ENCODE measurements at places on chromosomes 1 and 21.

GRCh38 chr1:201505503-201505890, 1.4 kb downstream of the CSRP1 start:
- no peak for DNase-seq

- DNase-seq, result no peak
Measured at GRCh38 chr1:183810121-183810520, 5.2 kb downstream of the RGL1 start.

DNA sequence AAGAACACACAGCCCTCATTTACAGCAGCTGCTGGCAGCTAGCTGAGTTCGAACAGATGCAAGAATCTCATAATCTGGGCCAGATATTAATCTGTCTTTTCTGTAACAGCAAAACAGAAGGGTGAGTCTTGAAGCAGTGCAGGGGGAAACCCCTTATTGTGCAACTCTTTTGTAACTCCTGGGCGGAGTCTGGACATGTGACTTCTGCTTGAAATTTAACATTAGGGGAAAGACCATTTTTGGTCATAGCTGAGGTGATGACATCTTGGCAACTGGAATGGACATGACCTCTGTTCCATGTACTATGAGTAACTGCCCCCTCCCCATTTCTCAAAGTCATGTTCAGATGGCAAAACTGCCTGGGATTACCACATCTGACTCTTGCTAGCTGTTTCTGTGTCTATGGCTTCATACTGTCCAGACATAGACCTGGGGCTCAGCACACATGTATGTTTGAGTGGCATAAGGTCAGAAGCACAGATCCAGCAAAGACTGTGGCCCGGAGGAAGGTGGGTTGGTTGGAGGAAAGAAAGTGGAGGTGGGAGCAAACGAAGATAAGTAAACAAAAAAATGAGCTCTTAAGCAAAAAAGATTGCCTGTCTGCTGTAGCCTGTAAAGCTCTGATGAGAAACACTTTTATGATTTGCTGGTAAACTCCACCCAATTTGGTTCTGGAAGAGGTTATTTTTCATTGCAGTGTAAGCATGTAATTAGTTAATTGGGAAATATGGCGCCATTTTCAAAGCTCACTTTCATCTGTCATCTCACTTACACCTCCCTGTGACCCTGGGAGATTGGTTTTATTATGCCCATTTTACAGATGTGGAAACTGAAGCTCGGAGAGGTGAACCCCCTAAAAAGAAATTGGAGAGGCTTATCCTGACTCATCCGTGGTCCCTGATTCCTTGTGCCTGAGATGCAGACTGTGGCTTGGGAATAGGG, 26.1 kb downstream of the ETS2 start:
- peak; percentile 73 for DNase-seq

DNA sequence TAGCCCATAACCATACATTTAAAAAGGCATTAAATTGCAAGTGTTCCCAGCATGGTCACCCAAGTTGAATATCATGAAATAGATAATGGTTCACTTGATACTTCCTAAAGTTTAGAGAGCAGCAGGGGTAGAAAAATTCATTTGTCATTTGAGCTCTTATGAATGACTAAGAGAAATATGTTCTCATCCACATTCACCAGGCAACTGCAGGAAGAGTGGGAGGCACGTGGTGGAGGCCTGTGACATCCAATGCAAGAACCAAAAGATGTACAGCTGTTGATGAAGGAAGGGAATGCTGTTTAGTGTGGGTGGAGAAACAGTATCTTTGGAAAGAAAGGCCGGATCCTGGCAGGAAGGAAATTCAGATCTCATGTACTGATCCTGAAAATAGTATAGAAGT, 473.1 kb downstream of the ADGRL2 start:
- DNase-seq, result no peak

DNA sequence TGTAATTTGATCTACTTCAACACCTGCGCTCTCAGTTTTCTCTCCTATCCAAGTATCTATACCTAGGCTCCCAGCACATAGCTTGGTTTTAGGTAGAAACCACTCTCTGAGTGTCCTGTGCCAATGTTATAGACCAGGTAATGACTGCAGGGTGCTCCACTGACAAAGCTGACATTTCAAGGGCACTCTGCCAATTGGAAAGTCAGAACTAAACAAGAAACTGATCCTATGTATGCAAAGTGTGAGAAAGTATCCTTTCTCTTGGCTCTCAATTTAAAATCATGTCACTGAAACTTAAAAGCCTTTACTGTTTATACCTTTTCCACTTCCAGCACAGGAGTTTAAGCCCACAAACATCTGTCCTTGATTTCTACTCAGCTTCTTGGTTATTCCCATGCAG, 45.0 kb upstream of the AIM2 start:
- no peak for DNase-seq

DNA sequence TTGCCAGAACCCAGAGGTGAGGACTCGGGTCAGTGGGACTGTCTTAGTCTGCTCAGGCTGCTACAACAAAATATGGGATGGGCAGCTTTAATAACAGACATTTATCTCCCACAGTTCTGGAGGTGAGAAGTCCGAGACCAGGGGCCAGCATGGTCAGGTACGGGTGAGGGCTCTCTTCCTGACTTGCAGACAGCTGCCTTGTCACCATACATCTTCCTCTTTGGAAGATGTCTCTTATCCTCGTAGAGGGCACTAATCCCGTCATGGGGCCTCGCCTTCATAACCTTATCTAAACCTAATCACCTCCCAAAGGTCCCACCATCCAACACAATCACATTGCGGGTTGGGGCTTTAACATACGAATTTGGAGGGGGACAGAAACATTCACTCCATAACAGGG, 51.9 kb downstream of the GLUL start:
- DNase-seq, result no peak

- no peak for DNase-seq
Measured at GRCh38 chr1:245939756-245940345, 567.2 kb downstream of the SMYD3 start.

- DNase-seq, result no peak
Measured at GRCh38 chr21:40760821-40761220, 86.1 kb downstream of the DSCAM start.

DNA sequence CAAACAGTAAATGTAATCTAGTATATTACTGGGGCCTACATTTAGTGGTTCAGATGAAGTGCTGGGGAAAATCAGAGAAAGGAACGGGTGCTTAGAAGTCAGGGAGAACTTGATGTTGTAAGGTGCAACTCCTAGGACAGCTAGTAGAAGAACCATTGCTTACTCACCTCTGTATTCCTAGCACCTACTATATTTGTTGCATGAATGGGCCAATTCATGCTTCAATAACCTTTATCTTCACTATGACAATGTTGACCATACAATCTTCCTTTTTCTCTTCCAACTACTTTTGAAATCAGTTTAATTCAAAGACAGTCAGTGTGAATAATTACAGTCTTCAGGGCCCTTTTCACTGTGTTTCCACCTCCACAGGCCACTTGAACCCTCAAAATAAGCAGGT, 125.0 kb upstream of the DMRTA2 start:
- DNase-seq, result no peak

DNA sequence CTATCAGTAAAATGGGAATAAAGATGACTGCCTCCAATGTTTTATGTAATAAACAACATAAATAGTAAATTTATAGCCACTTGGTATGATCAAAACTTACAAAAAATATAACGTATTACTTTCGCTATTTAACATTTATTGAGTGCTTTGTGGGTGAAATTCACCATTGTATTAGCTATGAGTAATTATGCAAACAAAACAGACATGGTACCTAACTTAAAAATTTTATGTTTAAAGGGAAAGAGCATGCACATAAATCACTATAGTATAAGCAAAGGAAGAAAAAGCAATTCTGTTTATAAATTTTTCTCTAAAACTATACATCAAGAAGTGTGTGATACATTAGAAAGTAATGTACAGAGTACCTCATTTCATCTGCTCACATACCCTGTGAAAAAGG, 1046.2 kb downstream of the NCAM2 start:
- DNase-seq, result no peak

DNA sequence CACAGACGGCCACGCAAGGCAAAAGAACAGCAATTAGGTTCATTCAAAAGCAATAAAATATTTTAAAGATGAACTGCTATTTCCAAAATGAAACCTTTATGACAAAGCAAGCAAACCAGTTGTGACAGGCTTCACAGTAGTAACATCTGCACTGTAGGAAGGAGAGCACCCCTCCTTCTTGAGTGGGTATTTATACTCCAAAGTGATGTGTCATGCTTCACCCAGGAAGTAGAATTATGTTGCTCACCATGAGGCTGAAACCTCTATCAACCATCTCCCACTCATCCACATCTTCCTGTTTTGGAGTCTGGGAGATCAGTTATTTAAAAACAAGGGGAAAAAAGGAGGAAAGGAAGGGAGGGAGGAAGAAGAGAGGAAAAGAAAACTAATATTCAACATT, 885 bp downstream of the OR2T10 start:
- no peak for DNase-seq

DNA sequence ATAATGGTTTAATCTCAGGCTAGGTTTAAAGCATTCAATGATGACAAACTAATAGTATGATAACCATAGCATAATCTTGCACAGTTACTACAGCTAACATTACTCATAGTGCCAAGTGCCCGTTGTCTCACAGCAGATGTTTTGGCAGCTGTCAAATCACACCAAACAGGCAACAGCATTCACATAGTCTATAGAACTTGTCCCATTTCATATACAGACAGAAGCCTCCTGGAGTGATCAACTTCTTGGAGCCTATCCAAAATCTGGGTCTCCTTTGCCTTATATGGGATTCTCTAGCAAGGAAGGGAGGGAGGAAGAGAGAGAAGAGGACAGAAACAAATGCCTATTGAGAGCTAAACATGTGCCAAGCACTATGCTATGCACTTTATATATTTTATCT, 250.6 kb upstream of the ZP4 start:
- no peak for DNase-seq

- DNase-seq, result no peak
Measured at GRCh38 chr1:50421366-50421748, 1.9 kb downstream of the DMRTA2 start.

DNA sequence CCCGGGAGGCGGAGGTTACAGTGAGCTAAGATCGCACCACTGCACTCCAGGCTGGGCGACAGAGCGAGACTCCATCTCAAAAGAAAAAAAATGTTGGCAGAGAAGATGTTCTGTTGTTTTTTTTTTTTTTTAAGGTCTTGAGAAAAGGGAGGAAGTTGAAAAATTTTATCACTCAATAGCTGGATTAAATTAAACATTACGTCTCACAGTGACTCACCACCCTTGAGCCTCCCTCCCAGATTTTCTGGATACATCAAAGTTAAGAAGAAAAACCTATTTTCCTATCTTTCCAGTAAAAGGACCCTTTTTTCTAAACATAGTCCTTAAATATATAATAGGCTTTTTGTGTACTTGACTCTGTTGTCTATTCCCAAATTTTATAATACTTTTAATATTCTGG, 35.5 kb downstream of the IFNAR1 start:
- no peak for DNase-seq

- DNase-seq, result peak; percentile 67
Measured at GRCh38 chr1:206685334-206685768, 646 bp downstream of the MAPKAPK2 start.

GRCh38 chr1:25063591-25064416, 133.7 kb upstream of the RUNX3 start:
- no peak for DNase-seq

- DNase-seq, result peak; percentile 82
Measured at GRCh38 chr1:161258439-161259344, at the start of gene PCP4L1. Gene PCP4L1 (plus strand): TSS chr1:161258745. CDS start chr1:161258975, 230 bp downstream.

DNA sequence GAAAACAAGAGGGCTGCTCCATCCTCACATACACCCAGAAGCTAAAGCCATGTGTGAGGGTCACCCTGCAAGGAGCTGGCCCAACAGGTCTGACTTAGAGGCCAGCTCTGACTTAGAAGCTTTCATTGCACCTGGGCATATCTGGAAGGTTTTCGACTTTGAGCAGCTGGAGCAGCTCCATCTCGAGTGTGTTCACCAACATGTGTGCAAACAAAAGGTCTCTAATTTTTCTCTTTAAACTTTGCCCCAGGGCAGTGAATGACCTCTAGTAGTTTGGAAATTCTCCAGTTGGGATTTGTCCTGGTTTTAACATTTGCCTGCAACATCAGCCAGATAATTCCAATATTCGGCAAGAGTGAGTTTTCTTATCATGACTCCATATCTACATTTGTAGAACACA, 108.3 kb downstream of the TNR start:
- no peak for DNase-seq

DNA sequence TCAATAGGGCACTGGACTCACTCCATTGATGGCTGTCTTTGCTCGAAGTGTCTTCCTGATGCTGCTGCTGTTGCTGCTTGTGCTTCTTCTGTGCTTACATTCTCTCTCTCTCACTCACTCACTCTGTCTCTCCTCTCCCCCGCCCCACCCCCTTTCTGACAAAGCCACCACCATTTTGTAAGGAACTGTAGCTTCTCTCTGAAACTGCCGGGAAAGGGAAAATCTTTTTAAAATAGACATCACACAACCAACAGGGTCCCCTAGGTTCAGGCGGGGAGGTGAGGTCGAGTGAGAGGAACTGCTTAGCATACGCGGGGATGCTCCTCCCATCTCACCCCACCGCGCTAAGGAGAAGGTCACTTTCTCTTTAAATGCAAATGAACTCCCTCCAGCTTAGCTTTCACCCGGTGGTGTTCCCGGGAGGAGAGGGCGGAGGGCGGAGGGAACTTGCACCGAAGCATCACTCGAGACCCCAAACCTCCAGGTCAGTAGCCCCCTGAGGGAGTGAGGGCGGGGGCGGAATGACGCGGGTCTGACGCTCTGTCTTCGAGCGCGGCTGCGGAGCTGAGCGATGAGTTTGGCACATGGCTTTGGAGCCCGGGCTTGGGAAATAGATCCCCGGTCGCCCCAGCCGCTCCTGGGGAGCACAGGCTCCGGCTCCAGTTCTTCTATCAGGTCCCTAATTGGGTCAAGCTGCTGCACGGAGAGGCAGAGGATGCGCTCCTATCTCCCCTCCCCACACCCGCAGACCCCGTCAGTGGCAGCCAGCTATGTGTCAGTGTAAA, at the start of gene CCDC28B:
Gene CCDC28B (plus strand): TSS at position 370 of the 785 bp plus-strand sequence. CDS start 1,341 bp downstream, outside the sequence.
- DNase-seq, result peak; percentile 79

GRCh38 chr1:212351588-212352362, 62.9 kb downstream of the PACC1 start:
- no peak for DNase-seq

- no peak for DNase-seq
Measured at GRCh38 chr1:22267413-22268175, 124.7 kb upstream of the WNT4 start.

- DNase-seq, result no peak
Measured at GRCh38 chr1:101706366-101706765, 290.4 kb downstream of the OLFM3 start.

DNA sequence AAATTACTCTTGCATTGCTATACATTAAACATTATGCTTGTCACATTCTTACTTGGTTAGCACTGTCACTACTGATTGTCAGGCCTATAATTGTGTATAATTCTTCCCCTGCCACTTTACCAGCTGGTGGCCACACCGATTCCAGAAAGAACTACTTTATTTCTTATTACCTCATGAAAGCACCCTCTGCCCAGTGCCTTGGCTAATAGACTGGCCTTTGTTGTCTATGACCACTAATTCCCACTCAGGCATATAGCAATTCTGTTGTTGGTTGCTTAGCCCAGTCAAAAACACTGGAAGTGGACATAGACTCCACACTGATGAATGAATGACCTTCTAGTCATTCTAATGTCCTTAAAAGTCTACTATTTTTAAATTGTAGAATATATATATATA, 35.6 kb downstream of the MRPL39 start:
- no peak for DNase-seq

GRCh38 chr1:8745749-8746390, 71.6 kb downstream of the RERE start:
- no peak for DNase-seq
